ENCODE measurements at places on chromosomes 16 and 17.

- DNase-seq, result no peak
These were observed 109.6 kb upstream of the CACNG3 start for GRCh38 chr16:24146518-24146917.

- no peak for DNase-seq
These were observed 25.5 kb downstream of the MAP3K14 start for GRCh38 chr17:45291171-45291805.

DNA sequence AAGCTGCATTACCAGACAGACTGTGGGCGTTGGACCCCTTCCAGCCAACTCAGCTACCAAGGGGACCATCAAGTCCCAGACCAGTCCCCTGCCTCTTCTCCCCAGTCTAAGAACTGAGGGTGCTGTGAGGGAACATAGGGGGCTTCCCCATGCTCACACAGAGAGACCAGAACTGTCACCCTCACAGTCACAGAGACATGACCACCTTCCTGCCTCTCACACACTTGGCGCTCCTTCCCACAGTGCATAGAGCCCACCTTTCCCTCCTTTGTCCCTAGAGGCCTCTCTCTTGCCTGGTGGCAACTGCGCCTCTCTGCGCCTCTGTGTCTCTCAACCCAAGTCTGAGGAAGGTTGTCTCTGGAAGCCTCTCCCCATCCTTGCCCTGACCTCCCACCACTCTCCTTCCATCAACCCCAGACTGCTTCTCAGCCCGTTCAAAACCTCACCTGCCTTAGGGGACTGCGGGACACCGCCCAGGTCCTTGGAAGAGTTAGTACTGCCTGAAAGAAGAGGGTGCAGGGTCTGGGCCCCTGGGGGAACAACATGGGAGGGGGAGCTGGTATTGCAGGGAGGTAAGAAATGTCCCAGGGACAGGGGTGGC lies 6.1 kb upstream of the LHX1 start:
- DNase-seq, result no peak

- no peak for DNase-seq
These were observed 3.3 kb downstream of the ATXN2L start for GRCh38 chr16:28826141-28826540.

GRCh38 chr16:54266363-54266955 lies 20.1 kb downstream of the IRX3 start:
- DNase-seq, result no peak
